Thymus (tissue), 14 donors: ENCODE measurements at places on chromosomes 11 and 22.

GRCh38 chr11:71408826-71409225 lies 39.4 kb downstream of the DHCR7 start:
- no peak for DNase-seq

DNA sequence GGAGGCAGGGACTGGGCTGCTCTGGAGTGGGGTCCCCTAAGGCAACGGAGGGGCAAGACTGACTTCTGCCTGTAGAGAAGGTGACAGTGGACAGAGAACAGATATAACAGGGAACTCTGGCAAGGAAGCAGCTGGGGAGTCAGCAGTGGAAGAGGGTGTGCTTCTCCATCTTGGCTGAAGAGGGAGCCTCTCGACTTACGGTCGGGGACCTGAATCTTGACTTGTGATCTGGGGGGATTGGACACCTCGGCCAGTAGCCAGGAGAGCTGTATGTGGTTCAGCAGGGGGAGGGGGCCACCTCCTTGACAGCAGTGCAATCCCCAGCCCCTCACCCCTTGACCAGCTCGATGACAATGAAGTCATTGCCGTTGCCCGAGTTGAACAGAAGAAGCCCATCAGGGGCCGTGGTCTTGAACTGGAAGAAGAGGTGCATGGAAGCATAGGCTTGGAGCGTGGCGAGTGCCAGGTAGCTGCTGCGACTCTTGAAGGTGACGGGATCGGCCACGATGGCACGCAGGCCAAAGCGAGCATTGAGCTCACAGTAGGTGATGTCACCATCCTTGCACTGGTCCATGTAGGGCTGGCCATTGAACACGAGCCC lies 60.0 kb downstream of the SLC22A12 start:
- no peak for DNase-seq

- no peak for DNase-seq
Measured at GRCh38 chr11:83019888-83020579, 51.7 kb downstream of the RAB30 start.

- DNase-seq, result no peak
Measured at GRCh38 chr11:18468961-18469360, 13.3 kb downstream of the LDHAL6A start.

DNA sequence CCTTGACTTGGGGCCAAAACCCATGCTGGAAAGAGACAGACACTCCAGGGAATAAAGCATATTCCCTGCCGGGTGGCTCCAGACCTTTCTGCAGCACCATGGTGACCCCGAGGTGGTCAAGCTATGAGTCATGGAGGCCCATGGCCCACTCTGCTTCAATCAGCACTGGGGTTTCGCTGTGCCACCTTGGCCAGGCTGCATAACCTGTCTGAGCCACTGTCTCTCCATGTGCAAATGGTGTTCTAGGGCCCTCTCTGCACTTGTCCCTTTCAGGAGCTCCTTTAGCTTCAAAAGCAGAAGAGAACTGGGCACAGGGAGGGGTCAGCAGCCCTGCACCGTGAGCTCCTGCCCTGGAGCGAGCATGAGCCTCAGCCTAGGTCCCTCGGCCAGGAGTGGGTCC lies 410.1 kb downstream of the SHANK2 start:
- DNase-seq, result no peak
